CD4-positive, alpha-beta T cell treated with Interferon alpha-2 for 1 hour (primary cell): ENCODE measurements at places on chromosomes 16 and 17.

DNA sequence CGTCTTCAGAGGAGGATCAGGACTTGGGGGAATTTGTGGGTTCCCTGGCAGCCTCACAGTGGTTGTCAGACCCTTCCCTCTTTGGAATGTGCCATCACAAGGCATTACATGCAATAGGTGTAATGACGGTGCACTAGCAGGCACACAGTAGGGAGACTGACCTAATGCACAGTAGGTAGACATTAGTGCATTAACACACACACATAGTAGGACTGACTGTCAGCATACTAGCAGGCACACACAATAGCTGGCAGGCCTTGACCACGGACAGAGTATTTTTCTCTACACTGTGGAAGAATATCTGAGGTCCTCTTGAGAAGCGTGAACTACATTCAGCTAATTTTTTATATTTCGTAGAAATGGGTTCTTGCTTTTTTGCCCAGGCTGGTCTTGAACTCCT is 10.9 kb upstream of the UBALD2 start:
- no peak for DNase-seq

- no peak for DNase-seq
Observed at GRCh38 chr17:47368262-47368661, 44.5 kb downstream of the EFCAB13 start.

GRCh38 chr17:41340494-41340893 is 10.1 kb downstream of the KRT33A start:
- no peak for DNase-seq

DNA sequence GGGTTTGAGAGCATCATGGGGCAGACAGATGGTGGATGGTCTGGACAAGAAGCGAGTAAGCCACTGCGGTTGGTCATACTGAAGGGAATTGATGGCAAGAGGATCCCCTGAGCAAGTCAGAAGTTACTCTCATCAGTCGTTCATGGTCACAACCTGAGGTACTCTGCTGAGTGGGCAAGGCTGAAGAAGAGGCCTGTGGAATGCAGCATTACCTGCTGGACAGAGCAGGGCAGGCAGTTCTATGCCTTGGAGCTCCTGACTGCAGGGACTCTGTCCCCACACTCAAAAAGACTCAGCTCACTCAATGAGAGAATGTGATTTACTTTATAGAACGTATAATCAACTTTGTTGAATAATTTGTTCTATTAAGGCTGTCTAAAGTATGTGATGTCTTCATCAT is 28.3 kb downstream of the ALDH3A2 start:
- no peak for DNase-seq

DNA sequence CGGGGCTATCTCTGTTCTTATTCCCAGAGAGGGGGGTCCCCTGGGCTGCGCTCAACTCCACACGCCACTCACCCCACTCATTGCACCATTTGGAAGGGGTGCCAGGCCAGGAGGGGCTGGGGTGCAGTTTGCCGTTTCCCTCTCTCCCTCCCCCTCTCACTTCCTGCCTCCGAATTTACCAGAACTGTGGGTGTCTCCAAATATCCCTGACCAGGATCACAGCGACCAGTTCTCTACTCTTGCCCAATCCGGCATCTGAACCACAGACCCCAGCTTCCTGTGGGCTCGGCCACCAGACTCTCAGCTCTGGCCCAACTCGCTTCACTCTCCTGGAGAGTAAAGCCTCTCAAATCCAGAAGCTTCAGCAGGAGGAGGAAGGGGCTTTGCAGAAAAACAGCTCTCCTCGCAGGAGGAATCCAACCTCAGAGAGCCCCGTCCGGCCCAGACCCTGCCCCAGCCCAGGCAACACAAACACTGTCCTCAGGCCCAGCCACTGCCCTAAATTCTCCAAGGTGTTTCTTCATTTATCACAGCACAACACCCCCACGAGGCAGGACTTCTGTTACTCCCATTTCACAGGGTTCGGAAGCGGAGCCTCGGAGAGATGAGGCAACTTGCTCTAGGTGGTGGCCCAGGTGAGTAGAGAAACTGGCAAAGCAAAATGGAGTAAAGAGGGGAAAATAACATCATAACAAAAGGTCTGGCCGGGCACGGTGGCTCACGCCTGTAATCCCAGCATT is 423 bp upstream of the ASGR2 start:
- DNase-seq = no peak
